ENCODE measurements at places on chromosomes 1 and 21. TPM values are rescaled to one million over a fixed set of nuclear protein-coding genes. Genes with fewer than 3 reads are reported as not detected.

The GPATCH2 gene
- total RNA-seq, result 34.5 TPM

The OLFML3 gene
- total RNA-seq, result 0.30 TPM

The GDAP2 gene
- 27.3 TPM for total RNA-seq

The FALEC gene
- total RNA-seq, result not detected

The ZBTB8A gene
- 11.5 TPM for total RNA-seq

The ATP1A4 gene
- not detected for total RNA-seq

The SV2A gene
- total RNA-seq, result 0.12 TPM

Measured in MCF 10A (cell line).